ENCODE measurements at places on chromosomes 4 and X.
A peak's percentile ranks its signal among the peaks of the same experiment; 100 is the strongest.

DNA sequence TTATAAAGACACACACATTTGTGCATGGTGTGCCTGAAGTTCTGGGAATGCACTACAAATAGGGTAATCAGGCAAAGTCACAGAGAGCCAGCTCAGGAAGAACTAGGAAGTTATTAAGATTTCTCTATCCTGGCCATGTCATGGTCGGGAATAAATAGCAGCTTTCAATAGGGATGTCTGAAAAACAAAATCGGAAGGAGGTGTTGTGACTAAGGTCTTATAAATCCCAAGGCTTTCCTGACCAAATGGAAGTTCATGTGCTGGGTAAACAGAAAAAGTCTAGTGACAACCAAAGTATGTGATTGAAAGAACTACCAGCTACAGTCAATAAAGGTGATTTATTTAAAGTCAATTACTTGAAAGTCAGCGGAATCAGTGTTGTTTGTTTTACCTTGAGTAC lies 262.5 kb upstream of the HS3ST1 start:
- no peak for DNase-seq

DNA sequence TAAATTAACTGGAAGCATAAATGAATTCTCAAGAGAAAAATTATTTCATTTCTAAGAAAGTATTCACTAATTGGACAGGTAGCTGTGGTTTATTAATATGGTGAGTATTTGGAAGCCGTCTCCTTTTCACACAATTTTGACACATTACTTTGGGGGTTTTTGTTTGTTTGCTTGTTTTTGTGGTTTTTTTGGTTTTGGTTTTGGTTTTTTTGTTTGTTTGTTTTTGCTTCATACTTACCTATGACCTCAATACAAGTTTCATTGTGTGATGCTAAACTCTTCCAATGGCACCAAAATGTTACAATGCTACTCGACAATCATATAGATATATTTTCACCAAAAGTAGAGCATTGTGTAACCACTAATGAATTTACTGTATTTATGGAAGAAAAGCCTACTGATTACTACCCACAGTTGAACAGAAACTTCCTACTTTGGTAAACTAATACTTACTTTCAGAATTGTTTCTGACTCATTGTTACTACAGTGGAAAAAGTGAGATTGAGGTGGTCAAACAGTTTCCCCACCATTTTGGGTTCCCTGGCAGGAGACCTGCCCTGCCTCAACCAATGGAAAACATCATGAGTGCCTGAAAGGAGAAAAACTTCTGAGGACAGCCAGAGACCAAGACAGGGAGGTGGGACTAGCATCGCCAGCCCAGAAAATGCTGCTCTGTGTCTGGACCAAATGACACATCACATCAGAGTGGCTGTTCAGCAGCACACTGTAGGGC lies 443.1 kb downstream of the HNRNPD start:
- DNase-seq = no peak

DNA sequence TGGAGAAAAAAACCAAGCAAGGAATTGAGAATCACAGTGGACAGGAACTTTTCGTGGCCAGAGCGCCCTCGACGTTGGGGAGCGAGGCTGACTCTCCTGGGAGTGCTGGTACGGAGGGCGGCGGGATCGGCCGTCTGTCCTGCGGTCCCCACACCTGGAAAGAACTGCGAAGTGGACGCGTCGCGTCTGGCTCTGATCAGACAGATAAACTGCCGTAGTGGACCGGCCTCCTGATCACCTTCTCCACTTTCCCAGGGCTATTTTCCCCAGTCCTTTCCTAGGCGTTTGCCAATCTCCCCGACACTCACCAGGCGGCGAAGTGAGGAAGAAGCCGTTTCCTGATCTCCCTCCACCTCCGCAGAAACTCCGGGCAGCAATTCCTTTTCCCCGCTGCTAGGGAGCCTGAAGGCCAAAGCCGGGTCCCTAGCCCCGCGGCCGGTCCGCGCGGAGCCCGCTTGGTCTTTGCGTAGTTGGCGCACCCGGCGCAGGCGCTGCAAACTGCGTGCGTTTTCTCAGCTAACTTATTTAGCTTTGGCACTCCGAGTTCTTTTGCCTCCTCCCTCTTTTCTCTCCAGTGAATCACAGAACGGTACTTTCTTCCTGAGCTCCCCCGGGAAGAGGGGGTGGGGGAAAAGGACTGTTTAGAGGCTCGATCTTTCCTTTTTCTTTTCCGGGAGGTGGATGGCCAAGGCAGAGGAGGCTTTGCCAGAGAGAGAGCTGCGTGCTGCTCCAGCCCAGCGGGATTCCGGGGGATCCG lies at the start of gene ARSJ:
TSS of gene ARSJ (minus strand) at position 500 of the 757 bp plus-strand sequence. CDS start 813 bp downstream, outside the sequence.
- no peak for DNase-seq

DNA sequence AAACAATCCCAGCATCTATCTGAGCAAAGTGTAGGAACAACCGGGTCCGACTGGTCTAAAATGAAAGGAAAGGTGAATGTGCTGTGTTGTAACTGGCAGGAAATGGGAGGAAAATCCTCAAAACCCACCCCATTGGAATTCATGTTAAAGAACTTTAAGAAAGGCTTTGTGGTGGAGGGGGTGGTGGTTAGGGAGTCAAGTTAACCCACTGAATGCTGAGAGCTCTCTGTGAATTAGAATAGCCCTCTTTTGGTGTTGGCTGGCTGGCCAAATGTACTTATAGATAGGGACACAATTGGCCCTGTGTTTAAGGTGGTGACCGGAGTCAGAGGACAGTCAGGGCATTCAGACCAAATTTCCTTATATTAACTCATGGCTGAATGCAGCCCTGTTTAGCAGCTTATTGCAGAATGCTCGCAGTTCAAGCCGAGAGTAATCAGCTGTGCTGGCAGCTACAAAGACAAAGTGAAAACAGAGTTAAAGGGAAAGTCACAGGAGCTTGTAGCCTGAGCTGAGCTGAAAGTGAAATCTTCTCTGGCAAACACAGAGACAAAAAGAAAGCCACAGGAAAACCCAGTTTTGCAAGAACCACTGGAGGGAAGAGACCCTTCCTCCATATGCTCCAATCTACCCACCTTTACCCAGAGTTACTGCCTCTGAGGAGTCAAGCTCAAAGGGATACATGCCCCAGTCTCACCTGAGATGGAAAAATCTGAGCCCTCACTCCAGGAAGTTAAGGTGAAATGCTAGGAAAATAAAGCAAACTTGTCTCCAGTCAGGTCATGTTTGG lies 38.5 kb upstream of the UGT2B7 start:
- no peak for DNase-seq

DNA sequence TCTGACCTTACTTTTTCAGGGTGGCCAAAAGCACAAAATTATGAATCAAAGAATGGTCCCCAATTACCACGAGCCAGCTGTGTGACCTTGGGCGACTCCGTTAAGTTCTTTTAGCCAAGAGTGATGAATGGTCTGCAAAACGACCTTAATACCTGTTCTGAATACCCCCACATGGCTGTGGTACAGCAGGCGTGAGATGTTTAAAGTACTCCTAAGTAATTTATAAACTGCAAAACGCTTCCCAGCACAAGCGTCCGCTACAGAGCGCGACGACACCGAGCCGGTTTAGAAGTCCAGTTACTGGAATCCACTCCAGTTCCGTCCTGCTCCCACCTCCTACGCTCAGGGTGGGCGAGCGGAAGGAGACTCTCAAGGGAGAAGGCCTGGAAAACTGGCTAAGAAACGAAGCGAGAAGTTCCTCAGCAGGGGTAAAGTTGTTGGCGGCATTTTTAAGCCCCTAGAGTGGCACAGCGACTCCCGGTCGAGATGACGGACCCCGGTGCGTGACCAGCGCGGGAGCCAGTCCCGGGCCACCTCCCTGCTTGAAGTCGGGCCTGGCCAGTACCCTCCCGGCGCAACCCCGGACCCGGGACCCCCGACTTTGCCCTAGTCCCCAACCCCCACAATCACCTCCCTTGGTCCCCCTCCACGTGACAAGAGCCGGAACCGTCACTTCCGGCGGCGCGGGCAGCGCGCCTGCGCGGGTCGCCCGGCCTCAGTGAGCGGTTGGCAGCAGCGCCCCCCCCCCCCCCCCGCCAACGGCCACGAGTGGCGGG lies 659 bp upstream of the BMP2K start:
- peak; percentile 77 for DNase-seq

- no peak for DNase-seq
These were observed 166.8 kb downstream of the AFAP1 start for GRCh38 chr4:7772711-7773385.

- no peak for DNase-seq
These were observed 7.6 kb upstream of the GJB1 start for GRCh38 chrX:71215338-71215912.

DNA sequence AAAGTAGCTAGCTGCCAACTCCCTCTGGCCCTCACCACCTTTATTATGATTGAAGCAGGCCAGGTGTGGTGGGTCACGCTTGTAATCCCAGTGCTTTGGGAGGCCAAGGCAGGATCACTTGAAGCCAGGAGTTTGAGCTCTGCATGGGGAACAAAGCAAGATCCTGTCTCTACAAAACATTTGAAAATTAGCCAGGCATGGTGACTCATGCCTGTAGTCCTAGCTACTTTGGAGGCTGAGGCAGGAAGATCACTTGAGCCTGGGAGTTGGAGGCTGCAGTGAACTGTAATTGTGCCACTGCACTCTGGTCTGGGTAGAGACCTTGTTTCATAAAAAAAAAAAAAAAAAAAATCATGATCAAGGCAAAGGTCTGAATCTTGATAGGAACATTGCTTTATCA lies 467.0 kb upstream of the DIPK2B start:
- DNase-seq = no peak

- DNase-seq = no peak
These were observed 152.7 kb upstream of the AADAT start for GRCh38 chr4:170242471-170242870.

- no peak for DNase-seq
These were observed 60.4 kb downstream of the CLCN4 start for GRCh38 chrX:10217198-10217597.

DNA sequence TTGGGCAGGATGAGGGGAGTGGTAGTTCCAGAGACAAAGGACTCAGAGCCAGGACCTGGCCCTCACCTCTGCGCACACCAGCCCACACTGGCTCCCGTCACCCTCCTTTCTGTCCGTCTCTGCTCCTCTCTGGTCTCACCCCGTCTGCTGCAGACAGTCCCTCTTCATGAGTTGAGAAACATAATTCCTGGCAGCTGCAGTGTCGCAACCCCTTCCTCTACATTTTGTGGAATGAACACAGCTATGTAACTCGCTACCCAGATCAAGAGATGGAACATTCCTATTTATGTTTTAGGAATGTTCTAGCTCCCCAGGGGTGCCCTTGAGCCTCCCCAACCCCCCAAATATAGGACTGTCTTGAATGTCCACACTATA lies 59.3 kb downstream of the SHROOM2 start:
- DNase-seq = no peak

DNA sequence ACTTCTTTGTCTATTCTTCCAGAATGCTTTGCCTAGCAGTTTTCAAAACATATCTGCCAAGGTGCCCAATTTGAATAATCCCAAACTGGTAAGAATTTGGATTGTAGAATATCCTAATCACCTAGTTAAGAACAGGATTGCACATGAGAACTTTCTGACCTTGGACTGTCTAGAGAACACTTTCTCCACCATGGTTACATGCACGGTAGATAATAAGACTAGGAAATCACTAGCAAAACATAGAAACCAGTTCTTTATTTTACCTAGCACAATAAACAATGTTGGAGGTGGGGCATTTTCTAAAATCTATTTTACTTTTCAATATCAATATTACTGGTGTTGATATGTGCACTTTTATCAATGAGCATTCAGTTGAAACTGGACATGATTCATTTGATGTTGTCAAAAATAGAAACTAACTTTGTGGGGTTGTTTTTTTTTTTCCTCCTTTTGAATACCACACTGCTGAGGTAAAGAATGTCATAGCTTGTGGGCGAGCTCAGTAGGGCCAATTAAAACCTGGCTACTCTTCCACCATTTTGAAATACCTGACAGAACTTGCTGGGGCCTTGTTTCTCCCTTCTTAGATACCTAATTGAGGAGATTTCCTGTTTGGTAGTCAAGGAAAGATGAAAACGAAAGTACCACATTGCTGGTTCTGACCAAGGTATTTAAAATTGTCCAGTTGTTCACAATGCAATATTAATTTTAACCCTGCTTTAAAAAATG lies 10.4 kb downstream of the MID1IP1 start:
- no peak for DNase-seq

- no peak for DNase-seq
These were observed 6.8 kb downstream of the PLP2 start for GRCh38 chrX:49178537-49178936.

- DNase-seq = no peak
These were observed 66.6 kb downstream of the FNIP2 start for GRCh38 chr4:158835226-158836001.

DNA sequence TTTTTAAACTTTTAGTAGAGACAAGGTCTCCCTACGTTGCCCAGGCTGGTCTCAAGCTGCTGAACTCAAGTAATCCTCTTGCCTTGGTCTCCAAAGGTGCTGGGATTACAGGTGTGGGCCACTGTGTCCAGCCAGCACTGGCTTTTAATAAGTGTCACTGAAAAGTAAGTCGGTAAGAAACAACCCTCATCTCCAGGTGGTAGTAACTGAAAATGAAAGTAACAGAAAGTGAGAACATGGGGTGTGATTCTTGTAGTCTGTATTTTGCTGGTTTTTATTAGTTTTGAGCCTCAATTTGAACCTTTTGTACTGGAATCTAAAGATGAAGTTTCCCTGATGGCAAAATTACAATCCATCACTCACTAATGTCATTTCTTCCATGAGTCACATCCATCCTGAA lies 238.1 kb upstream of the AGA start:
- DNase-seq = no peak

DNA sequence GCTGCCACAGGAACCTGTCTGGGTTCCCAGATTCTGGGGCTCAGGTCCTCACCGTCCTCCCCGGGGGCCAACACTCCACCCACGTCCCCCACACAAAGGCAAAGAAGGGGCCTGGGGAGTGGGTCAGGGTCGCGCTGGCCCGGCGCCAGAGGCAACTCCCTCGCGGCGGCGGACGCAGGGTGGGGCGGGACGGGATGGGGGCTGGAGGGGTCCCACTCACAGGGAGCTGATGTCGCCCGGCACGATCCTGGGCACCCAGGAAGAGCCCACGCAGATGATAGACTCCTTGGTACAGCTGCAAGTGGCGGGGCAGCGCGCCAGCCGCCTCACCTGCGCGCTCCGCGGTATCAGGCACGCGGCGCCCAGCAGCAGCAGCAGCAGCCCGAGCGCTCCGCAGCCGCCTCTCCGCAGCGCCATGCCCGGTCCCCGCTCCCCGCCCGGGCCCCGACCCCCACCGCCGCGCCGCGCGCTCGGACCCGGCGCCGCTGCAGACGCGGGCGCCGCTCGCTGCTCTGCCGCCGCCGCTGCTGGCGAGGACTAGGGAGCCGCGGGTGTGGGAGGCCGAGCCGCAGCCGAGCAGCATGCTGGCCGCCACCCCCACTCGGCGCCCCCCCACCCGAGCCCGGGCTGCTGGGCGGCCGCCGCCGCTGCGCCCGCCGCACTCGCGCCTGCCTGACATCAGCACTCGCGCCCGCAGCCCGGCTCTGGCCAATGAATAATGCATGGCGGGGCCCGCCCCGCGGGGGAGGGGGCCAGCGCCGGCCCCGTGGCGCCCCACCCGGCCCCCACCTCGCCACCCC lies at the start of gene LGI2:
TSS of gene LGI2 (minus strand) at position 670 of the 800 bp plus-strand sequence. CDS start at position 417, 253 bp downstream.
- no peak for DNase-seq

GRCh38 chr4:152935631-152936445 lies at the start of gene FHDC1:
FHDC1 (plus strand) TSS chr4:152936323; CDS start chr4:152943058, 6,735 bp downstream.
- no peak for DNase-seq

DNA sequence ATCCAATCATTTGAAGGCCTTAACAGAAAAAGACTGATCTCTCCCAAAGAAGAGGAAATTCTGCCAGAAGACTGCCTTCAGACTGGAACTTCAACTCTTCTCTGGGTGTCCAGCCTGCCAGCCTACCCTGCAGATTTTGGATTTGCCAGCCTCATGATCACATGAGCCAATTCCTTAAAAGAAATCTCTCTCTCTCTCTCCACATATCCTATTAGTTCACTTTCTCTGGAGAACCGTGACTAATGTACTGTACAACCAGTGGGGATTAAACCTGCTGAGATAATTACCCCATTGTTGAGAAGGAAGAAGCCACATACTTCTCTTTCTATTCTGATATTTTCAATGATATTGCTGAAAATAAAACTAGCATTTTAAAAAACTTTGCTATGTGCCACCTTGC lies 711.3 kb upstream of the AMOT start:
- DNase-seq = no peak
